ENCODE measurements at places on chromosomes 5 and 9. TPM values are rescaled to one million over a fixed set of nuclear protein-coding genes. Genes with fewer than 3 reads are reported as not detected.

Gene IFNA2
- total RNA-seq, result not detected

DNA sequence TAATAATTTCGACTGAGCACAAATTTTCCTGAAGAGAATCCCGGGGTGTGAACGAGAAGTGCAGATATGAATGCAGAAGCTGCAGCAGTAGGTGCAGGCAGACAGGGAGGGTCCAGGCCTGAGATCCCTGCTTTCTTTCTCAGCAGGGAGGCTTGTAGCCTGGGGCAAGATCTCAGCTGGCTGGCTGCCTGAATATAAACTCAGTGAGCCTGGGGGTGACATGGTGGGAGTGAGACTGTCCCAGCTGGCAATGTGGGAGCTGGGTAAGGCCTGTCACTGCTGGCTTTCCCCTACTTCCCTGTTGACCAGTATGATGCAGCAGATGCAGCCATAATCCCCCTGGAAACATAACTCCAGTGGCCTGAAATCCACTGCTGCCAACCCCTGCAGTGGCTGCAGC lies 325.2 kb downstream of the CETN3 start:
- no peak for DNase-seq

Gene SHROOM1
- 4.7 TPM for total RNA-seq

- DNase-seq, result peak; percentile 70
Measured at GRCh38 chr5:107383414-107383813, 287.3 kb downstream of the EFNA5 start.

DNA sequence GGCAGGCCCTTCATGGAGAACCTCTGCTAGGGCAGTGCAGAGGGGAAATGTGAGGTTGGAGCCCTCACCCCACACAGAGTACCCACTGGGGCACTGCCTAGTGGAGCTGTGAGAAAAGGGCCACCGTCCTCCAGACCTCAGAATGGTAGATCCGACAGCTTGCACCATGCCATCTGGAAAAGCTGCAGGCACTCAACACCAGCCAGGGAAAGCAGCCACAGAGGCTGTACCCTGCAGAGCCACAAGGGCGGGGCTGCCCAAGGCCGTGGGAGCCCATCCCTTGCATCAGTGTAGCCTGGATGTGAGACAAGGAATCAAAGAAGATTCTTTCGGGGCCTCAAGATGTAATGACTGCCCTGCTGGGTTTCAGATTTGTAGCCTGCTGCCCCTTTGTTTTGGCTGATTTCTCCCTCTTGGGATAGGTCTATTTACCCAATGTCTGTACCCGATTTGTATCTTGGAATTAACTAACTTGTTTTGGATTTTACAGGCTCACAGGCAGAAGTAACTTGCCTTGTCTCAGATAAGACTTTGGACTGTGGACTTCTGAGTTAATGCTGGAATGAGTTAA lies 16.6 kb upstream of the ZDHHC11 start:
- no peak for DNase-seq

DNA sequence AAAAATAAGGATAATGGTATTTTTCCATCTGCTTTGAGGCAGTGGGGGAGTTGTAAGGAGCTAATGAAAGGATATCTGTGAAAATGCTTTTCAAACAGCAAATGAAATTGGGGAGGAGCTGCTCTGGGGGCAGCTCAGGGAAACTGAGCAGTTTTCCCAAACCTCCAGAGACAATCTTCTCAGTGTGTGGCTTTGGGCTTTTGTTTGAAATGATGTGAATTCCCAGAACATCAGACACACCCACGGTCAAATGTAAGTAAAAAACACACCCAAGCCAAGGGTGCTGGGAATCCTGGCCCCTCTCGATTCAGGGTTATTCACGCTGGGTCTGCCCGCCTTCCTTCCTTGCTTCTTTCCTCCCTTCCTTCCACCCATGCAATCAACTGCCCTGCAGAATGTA lies 512.6 kb downstream of the BNC2 start:
- no peak for DNase-seq

DNA sequence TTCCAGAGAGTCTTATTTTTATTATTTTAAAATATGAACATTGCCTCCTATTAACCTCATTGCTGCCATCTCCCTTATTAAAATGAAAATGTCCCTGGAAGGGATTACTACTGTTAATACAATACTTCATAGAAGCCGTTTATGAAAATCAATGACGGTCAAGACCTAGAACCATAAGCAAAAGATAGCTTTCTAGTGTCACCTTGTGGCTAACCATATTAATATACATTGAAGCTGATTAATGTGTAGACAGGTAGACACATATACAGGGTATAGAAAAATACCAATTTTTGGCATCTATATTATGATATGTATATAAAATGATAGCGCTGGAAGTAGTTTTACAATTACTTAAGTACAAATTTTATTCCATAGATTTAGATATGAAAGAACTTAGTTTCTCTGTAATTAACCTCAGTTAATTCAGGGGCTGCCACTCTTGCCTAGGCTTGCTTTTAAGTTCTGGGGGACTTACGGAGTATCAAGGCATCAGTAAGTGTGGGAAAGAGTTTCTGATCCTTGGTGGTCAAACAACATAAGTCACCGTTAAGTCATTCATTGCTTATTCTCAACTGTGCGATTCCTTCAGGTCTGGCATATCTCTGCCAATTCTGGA lies 2.5 kb upstream of the YTHDC2 start:
- peak; percentile 59 for DNase-seq

Gene RNF183
- not detected for total RNA-seq

GRCh38 chr5:31378838-31379237 lies 153.1 kb downstream of the DROSHA start:
- no peak for DNase-seq

DNA sequence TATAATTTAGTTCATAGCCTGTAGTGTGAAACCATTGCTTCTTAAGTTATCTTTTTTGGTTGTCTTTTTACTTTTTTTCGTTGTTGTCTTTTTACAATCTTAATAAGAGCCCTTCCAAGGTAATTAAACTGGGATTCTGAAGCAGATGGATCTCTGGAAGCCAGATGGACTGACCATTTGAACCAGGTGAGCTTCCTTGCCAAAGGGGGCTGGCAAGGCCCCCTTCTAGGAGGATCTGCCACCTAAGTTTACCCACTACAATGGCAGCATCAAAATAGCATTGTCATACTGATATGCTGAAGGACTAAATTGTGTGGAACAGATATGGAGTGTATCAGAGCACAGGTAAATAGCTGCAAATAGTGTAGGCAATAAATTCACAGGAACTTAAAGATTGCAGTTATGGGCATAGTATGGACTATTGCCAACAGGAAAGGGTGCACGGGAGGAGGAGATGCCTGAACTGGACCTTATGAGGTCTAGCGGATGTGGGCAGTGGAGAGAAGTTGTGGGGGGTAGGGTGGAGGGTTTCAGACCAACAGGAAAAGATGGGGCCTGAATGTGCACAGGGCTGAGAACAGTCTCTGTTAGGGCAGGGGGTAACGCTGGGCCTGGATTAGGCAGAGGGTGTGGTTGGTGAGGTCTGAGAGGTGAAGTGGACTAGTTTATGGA lies 61.5 kb upstream of the CTXN3 start:
- no peak for DNase-seq

- no peak for DNase-seq
Measured at GRCh38 chr5:160359242-160359641, 11.2 kb downstream of the C1QTNF2 start.

DNA sequence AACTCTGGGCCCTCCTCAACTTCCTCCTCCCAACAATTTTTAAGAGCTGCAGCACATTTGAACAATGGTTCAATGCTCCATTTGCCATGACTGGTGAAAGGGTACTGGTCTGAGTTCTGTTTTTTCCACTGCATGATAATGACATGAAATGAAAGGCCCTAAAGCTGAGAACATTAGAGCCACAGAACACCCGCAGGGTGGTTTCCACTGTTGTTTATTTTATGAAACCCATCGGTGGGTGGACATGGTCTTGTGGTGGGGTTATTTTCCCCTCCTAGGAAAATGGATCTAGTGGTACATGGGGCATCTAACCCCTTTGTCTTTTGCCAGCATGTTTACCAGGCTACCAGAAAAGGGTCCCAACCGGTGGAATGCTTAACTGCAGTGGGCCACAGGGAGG lies 71.8 kb downstream of the SMARCA2 start:
- no peak for DNase-seq

DNA sequence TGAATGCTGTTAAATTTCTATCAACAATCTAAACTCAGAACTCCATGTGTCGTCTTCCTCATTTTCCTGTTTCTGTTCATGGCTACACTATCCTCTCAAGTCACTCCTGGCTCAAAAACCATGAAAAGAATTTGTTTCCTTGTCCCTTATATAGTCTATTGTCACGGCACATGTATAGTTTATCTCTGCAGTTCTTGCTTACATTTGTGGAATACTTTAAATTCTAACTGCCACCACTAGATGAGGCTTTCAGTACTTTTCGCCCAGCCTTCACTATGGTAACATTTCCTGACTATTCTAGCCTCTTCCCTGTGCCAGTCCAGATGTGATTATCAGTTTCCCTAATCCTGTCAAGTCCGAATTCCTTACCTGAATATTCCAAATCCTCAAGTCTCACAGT lies 34.6 kb downstream of the PKD2L2 start:
- DNase-seq, result no peak

Gene PRKACG
- not detected for total RNA-seq

Gene PCDHA6
- 0.53 TPM for total RNA-seq

Gene ZBTB34
- total RNA-seq, result 10.3 TPM

DNA sequence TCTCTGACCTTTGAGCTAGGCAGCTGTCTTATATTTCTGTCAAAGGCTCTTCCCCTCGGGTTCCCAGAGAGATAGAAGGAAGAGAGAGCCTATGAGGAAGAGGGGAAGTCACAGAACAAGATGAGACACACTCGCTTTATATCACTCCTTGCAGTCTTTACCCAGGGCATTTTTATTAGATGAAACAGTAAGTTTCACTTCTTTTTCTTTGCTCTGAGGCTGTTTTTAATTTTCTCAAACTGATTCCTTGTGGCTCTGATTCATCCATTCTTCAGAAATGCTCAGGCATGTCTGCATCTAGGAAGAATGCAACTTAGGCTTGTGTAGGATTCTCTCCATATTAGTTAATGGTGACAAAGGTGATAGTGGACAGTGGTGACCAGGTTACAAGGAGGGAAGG lies 132.9 kb upstream of the CHD1 start:
- DNase-seq, result peak; percentile 74

DNA sequence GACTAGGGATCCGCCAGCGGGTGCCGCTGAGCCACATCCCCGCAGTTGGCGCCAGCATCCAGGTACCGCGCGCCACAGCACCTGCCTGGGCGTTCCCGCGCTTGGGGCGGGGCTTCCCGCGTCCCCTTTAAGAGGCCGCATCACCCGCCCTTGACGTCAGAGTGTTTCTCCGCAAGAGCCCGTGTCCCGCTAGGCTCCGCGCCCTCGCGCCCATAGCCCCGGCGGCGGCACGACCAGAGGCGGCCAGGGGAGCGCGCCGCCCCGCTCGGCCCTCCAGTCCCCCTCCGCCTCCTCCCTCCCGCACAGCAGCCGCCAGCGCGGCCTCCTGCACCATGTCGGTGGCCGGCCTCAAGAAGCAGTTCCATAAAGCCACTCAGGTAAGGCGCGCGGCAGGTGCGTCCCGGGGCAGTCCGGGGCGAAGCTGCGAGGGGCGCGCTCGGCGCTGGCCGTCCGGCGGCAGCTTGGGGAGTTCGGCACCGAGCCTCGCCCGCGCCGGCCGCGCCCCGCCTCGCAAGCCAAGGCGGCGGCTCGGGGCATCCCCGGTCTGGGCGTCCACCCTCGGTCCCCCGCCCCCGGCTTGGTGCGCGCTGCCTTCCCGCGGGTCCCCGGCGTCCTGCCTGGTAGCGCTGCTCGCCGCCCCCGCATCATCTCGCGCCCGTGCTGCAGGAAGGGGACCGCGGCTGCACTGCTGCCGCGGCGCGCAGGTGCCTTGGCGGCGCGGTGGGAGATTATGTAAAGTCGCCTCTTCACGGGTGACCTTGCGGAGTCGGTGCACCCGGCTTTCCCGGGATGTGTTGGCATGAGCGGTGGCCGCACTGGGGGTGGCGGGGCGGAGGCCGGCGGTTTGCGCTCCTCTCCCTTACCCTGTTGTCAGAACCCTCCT lies at the start of gene SH3GL2:
Gene SH3GL2, plus strand, starts transcription at position 156 of the 883 bp plus-strand sequence.
- peak; percentile 35 for DNase-seq

Gene TAF11L5
- total RNA-seq, result not detected

Gene ALG2
- 42.1 TPM for total RNA-seq

DNA sequence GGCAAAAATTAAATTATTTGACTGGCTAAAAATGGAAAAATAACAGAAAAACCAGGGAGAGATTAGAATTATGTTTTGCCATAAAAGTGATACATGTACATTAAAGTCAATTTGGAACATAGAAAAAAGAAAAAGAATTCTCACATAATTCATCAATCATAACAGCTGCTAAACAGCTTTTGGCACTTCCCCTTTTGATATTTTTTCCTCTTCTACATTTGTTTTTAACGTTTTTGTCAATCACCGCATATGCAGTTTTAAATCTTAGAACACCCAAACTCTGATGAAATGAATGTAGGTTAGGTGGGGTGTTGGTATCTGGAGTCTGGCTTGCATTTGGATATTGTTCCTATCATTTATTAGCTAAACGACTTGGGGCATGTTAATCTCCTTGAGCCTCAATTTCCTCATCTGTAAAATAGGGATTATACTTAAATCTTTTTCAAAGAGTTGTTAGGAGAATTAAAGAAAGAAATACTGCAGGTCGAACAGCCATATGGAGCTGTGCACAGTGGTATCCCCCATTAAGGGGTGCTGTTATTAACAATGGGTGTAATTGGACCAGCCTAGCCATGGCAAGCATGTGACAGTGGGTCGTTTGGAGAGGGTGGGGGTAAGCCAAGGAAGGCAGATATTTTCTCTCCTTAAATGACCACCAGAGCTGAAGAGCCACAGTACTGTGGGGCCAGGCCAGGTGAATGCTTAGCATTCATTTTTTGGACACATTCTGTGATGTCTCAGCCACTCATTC lies 22.6 kb downstream of the NPR3 start:
- DNase-seq, result no peak

DNA sequence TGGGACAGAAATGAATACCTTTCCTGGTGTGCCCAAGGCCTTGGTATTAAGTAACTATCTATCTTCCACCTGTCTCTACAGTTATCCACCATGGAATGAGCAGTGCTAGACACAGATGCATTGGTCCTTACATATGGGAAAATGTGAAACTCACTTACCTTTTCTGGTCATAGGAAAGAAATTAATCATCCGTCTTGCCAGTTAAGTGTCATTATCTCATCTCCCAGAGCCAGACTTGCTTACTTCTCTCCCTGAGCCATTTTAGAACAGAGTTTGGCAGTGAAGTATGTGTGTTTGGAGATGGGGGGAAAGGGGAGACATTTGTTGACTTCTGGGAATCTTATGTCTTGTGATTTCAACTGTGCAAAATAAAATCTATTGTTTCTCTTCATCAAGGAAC lies 1211.0 kb upstream of the CDH6 start:
- DNase-seq, result no peak

GRCh38 chr5:62190173-62190572 lies 115.8 kb upstream of the KIF2A start:
- no peak for DNase-seq

- DNase-seq, result no peak
Measured at GRCh38 chr5:110321117-110321516, 405.4 kb downstream of the TMEM232 start.

Gene RGS7BP
- total RNA-seq, result not detected

Gene IGFBPL1
- not detected for total RNA-seq

Gene SLC6A18
- not detected for total RNA-seq
